Stimulated activated CD4-positive, alpha-beta T cell treated with anti-CD3 and anti-CD28 coated beads, Interleukin-12 subunit alpha, Interleukin-12 subunit beta, amount 100 ng/mL, for 48 hours (primary cell): ENCODE measurements at places on chromosomes 12 and 14.

DNA sequence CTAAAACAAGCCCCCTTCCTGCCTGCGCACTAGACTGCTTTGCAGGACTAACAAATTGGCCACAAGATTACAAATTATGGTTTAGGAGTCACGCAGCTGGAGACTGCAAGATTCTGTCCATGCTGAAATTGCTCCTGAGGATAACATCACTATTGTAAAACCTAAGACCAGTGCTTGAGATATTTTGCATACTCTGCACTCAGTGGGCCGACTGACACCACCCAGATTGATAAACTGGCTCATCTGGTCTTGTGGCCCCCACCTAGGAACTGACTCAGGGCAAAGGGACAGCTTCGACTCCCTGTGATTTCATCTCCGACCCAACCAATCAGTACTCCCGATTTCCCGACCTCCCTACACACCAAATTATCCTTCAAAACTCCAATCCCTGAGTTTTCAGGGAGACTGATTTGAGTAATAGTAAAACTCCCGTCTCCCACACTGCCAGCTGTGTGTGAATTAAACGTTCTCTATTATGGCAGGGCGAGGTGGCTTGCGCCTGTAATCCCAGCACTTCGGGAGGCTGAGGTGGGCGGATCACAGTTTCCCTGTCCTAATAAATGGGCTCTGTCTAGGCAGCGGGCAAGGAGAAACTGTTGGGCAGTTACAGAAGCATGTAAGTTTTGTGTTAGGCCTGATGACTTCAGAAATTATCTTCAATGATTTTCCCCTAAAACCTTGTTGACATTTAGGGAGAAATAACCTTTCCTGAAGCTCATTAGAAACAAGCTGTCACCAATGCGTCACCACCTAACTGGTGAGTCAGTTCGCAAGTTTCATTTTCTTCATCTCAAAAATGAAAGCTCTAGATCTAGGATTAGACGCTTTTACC is 5.3 kb upstream of the UBC start:
- no peak for DNase-seq

DNA sequence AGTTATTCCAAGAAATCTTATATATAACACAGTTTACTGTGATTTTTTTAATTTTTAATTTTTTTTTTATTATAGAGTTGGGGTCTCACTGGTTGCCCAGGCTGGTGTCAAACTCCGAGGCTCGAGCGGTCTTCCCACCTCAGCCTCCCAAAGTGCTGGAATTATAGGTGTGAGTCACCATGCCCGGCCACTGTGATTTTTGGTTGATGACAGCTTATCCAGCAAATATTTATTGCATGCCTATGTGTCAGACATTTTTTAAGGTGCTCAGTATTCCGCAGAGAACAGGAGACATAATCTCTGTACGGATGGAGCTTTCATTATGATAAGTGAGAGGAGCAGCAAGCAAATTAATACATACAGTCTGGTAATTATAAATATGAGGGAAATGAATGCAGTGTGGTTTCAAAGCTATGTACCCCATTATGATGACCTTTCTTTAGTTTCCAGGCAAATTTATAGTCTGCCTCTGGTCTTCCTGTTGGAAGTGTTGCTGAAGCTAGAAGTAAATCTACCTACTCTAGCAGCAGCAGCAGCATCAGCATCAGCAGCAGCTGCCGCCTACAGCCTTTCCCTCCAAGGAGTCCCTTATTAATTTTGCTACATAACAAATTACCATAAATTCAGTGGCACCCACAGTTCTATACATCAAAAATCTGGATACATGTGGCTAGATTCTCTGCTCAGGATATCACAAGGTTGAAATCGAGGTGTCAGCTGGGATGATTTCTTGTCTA is 32.3 kb downstream of the FRS2 start:
- DNase-seq = no peak

- DNase-seq = no peak
Observed at GRCh38 chr12:68154779-68155178, 4.8 kb downstream of the IFNG start.

DNA sequence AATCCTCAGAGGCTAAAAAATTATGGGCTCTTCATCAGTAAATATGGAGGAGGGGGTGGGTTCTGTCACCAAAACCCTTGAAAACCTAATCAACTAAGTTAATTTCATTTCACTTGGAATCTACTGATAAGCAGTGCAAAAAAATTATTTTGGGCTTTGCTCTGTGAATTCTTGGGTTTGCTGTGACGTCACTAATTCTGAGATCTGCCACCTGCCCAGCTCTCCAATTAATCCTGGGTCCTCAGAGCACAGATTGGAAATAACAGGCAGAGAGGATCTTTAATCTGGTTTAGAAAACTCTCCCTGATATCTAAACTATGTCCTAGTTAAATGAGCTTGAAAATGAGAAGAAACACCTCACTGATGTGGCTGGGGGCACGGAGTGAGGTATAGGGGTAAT is 903.2 kb downstream of the AACS start:
- DNase-seq = no peak

GRCh38 chr14:98606041-98606640 is 665.9 kb downstream of the BCL11B start:
- DNase-seq = no peak

- DNase-seq = no peak
Observed at GRCh38 chr14:100893228-100893601, 10.3 kb downstream of the RTL1 start.

DNA sequence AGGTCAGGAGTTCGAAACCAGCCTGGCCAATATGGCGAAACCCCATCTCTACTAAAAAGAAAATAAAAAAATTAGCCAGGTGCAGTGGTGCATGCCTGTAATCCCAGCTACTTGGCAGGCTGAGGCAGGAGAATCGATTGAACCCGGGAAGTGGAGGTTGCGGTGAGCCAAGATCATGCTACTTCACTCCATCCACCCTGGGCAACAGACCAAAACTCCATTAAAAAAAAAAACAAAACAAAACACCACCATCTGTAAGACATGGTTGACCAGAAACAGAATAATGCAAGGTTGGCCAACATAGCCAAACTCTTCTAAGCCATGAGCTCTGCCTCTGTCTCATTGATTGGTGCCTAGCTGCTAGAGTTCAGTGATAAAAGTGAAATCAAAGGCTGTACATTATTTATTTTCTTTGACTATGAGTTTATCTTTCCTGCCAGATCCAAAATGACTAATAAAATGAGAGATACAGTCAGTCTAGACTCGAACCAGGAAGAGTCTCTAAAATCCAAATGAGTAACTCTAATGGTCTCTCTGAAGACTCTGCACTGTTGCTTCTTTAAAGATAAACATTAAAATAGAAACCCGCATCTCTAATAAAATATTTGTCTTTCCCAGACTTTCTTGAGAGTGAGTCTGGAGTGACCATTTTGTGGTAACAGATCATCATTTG is 404.7 kb downstream of the DAD1 start:
- DNase-seq = no peak
